ENCODE measurements at places on chromosomes 2 and 18.

- no peak for DNase-seq
Observed at GRCh38 chr2:1781291-1782080, 37.2 kb upstream of the PXDN start.

DNA sequence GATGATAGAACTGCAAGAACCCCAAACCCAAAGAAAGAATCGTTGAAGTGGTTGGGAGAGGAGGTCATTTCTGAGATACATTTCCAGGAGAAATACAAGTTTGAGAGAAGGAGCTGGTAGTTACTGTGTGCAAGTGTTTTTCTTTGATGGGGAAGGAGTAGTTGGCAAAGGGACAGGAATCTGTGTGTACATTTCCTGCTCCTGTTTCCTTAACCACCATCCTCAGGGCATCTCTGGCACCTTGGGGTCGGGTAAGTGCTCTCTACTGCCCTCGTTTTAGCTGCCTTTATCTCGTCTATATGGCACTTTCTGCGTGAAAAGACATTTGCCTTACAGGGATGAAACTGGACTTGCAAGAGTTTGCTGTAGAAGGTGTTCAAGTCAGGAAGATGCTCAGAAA lies 27.3 kb downstream of the CDC42EP3 start:
- DNase-seq: no peak

GRCh38 chr2:28629910-28630309 lies 121.7 kb upstream of the PPP1CB start:
- DNase-seq: no peak

DNA sequence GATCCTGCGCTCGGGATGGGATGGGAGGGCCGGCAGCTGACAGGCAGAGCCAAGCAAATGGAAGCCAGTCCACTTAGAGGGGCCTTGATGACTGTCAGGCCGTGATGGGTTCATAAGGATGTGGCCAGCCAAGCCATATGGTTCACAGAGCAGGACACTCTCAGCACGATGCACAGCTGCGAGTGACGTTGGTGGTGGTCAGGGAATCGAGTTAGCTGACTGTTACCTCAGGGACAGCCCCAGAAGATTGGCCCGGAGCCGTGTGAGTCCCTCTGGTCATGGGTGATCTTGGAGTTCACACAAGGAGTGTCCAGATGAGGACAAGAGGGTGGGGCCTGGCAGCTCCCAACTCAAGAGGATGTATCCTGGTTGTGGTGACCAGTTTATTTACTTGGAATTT lies 70.2 kb downstream of the TPGS2 start:
- DNase-seq: no peak

DNA sequence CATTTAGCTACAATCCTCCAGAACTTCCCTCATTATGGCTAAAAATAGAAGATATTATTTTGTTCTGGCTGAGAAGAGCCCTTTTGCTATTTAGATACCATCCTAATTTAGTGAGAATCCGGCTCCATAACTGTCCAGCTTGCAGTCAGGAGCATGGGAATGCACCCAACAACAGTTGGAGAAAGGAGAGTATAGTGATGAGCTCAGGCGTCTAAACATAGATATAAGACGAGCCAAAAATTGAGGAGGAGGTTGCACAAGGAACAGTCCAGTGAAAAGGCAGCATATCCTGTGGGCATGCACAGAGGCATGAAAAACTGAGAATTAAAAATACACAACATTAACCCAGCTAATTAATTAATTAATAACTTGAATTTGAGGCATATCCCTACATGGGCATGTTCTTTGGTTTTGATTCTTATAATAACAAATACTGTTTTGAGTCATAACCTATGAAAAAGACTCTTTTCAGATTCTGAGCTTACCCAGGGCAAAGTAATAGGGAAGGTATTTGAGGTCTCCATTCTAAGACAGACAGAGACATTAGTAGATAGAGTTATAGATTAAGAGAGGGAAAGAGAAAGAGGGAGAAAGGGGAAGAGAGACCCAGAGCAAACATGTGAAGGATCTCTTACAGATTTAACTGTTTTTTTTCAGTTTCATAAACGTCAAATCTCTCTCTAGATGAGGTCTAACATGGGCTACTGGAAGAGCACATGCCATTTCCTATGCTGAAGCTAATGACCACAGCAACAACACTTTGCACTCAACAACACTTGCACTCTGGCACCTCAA lies 311.2 kb downstream of the OSR1 start:
- no peak for DNase-seq

DNA sequence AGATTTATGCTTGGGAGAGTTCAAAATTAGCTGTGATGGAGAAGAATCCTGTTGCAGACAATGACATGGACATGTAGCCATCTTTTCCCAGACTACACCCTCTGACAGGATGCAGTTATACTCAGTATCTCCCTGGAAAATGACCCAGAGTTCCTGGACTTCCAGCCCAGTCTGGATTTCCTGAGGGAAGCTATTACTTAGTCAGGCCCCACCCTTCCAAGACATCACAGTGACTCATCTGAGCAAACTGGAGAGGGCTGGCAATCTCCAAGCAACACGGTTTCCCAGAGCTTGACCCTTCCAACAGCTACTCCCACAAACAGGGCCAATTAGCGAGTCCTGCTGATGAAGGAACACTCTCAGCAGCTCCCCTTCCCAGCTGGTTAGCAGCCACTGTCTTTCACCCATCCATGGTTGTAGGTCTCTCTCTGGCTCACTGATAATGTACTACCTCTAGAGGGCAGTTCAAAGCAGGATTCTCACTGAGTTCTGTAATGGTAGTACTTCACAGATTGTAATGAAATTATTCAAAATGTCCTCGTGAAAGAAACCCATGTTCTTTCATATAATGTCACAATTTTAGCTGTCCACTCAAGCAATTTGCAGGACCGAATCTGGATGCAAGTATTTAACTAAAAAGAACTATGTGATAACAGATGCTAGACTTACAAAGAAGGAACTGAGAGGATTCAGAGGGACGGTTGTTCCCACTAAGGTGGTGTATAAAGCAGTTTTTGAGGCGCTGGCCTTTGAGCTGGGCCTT lies 110.2 kb downstream of the MDH1 start:
- peak; percentile 40 for DNase-seq

DNA sequence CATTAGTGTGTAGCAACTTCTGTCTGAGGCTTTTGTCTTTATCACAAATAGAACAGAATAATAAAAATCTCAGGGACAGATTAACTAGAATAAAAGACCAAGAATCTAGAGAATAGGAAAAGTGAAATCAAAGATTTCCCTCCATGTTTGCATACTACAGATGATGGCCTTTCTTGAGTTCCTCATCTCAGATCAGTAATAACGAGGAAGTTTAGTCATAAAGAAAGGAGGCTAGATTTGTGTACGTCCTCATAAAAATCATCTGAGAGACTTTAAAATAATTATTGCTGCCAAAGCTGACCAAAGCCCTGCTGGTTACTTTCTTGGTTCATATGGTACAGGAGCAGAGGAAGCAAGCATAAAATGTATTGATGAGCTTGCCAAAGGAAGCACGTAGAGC lies 117.3 kb downstream of the MIB1 start:
- no peak for DNase-seq

DNA sequence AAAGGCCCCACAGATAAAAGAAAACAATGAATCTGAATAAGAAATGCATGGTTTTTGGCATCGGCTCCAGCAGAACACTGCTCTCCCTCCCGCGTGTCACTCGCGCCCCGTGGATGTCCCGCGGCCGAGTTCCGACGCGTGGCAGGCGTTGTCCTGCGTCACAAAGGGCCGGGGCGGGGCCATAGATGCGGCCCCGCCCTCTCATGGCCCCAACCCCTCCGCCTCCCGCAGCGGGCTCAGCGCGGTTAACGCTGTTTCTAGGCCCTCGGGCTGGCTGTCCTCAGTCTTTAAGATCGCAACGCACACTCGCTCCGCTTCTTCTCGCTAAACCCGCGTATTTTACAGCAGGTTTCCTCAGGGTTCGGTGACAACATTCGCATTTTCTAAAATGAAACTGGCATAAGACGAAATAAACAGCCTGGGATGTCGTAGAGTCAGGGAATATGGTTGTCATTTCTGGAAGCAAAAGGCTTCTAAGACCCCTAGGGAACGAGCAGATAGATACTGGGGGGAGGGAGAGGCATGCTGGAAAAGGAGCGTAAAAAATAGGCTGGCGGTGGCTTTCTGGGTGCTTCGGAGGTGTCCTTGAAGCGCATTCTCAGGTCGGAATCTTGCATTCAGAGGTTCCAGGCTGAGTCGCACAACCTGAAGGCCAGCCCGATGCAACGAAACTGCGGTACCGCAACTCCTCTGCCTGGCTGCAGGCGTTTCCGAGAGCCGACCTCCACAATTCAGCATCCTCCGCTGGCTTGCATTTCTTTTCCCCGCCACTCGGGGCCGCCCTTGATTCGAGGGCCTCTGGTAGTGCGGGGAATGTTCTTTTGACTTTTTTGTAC lies at the start of gene FKBP7:
Gene FKBP7 (minus strand): TSS at position 162 of the 836 bp plus-strand sequence. CDS start 101 bp downstream, at position 61.
- DNase-seq: peak; percentile 70

DNA sequence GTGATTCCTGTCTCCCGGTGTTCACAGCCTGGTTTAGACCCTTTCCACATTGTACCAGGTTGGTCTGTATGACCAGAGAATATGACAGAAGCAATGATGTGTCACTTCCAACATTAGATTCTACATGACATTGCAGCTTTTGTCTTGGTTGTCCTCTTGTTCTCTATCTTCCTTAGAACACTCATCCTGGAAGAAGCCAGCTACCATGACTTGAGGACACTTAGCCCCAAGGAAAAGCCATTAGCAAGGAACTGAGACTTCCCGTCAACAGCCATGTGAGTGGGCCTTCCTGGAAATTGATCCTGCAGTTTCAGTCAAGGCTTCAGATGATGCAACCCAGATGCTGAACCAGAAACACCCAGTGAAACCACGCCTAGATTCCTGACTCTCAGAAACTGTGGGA lies 143.3 kb downstream of the MREG start:
- DNase-seq: no peak

DNA sequence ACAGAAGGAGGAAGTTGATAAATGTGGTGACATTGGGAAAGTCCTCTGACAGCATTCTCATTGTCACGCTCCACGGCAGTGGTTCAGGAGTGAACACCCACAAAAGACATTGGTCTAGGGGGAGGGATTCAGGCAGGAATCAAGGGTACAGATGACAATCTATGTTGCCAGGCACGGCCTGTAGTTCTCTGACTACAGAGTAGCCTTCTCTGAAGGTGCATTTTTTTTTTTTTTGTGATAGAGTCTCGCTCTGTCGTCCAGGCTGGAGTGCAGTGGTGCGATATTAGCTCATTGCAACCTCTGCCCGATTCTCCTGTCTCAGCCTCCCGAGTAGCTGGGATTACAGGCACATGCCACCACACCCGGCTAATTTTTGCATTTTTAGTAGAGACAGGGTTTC lies 7.4 kb upstream of the MOB1A start:
- no peak for DNase-seq

GRCh38 chr2:175449616-175450015 lies 268.1 kb upstream of the ATP5MC3 start:
- no peak for DNase-seq

GRCh38 chr2:159450180-159450579 lies 163.7 kb upstream of the WDSUB1 start:
- no peak for DNase-seq

- DNase-seq: no peak
Observed at GRCh38 chr2:198316852-198317396, 512.5 kb downstream of the PLCL1 start.

DNA sequence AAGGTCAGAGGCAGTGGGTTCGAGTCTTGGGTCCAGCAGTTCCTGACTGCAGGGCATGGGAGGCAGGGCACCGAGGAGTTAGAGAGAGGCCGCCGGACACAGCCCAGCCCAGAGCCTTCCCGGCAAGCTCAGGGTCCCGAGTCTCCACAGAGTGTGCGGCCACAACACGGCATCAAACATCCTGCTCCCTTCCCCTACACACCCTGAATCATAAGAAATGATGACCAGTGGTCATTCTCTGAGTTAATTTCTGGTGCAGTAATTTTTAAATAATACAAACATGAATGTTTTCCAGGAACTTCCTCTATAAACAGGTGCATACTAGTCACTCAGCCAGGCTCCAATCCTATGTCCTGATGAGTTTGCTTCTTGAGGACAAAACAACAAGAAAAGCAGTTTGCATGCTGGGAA lies 118.0 kb downstream of the PXDN start:
- DNase-seq: no peak

GRCh38 chr2:148876595-148877402 lies 1.8 kb downstream of the KIF5C start:
- peak; percentile 83 for DNase-seq

DNA sequence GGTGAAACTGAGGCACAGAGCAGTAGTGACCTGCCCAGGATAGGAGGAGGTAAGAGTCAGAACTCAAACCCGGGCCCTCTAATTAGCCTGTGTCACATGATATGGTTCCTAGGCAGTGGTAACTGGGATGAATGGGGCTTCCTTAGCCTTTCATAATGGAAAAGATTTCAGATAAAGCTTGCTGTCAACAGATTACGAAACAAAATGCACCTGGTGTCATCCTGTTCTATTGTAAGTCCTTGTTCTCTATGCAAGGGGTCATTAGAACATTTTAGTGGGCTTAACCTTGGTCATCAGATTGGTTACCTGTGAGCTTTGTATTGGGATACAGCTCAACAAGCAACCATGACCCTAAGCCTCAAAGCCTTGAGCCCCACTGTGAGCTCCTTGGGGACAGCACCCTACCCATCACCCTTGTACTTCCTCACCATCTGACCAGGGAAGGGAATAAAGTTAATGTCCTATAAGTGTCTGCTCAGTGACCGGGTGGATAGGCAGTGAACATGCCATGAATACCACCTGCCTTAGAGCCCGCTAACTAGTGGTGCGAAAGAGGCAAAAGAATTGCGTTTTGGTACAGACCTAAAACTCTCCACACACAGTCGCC lies 70.3 kb upstream of the RMDN2 start:
- no peak for DNase-seq

DNA sequence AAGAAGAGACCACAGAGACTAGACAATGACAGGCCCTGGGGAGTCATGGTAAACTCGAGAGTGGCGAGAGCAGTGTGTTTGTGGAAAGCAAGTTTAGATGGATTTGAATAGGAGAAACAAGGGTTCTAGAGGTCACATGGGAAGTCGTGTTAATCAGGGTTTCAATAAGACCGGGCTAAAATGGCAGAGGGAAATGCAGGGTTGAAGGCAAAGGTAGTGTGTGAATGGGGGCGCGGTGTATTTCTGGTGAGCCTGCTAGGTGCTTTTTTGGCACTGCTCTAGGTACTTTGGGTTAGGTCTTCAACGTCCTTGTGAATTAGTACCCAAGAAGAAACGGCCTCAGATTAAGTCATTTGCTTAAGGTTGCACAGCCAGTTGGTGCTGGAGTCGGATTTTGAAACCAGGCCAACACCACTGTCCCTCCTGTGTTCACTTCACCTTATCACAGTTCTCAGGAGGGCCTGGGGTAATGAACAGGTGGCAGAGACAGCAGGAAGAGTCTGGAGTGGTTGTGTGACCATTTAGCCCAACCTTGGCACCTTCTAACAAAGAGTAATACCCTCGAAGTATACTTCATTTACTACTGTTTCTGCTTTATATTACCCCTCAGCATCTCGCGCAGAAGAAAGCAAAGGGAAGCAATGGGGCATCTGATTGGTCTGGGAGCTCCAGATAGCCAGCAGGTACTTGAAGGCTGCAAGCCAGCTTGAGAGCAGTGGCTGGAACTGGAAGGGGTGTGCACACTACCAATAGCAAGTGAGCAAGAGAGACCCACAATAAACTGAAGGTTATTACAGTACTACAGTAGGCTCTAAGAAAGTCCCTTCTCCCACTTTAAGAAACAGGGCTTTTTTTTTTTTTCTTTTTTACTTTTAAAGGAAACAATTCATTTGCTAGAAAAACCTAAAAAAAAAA lies 33.4 kb upstream of the GAREM2 start:
- no peak for DNase-seq

GRCh38 chr2:56185101-56185581 lies 1.4 kb downstream of the CCDC85A start:
- no peak for DNase-seq

- no peak for DNase-seq
Observed at GRCh38 chr2:220336771-220337170, 709.3 kb downstream of the SLC4A3 start.
